Fibroblast of skin of abdomen (primary cell): ENCODE measurements at places on chromosomes 16 and 17.
A peak's percentile ranks its signal among the peaks of the same experiment; 100 is the strongest.

DNA sequence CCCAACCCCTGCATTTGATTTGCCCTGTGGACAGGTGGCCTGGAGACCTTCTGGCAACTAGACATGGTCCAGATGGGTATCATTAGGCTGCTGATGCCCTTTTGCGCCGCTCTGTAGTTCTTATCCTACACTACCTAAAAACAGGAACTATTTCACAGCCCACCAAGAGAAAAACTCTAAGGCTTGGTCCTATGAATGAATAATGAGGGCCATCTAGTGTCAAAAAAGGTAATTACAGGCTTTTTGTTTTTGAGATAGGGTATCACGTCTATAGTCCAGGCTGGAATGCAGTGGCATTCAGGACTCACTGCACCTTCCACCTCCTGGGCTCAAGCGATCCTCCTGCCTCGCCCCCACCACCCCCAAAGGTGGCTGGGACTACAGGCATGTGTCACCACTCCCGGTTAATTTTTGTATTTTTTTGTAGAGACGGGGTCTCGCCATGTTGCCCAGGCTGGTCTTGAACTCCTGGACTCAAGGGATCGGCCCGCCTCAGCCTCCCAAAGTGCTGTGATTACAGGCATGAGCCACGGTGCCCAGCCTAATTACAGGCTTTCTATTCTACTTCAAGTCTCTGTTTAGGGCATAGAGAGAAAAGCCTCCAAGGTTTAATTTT is 20.9 kb downstream of the COIL start:
- peak; percentile 62 for DNase-seq

DNA sequence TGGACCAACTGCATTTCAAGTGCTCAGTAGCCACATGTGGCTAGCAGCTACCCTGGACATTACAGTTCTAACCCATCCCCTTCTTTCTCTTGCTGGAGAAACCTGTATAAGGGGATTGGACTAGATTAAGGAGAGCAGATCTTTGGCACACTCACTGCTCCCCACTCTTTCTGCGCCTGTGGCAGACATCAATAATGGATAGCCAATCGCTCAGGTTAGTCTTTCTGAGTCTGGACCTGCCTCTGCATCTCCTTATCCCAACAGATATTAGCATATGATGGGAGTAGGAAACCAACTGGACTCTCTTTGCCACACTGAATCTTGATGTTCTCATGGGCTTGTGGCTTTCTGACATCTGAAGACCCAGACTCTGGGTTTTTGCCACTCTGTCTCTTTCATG is 81.7 kb downstream of the IRX5 start:
- DNase-seq, result no peak

- no peak for DNase-seq
These were observed 441.1 kb upstream of the RBFOX1 start for GRCh38 chr16:6891496-6891895.

DNA sequence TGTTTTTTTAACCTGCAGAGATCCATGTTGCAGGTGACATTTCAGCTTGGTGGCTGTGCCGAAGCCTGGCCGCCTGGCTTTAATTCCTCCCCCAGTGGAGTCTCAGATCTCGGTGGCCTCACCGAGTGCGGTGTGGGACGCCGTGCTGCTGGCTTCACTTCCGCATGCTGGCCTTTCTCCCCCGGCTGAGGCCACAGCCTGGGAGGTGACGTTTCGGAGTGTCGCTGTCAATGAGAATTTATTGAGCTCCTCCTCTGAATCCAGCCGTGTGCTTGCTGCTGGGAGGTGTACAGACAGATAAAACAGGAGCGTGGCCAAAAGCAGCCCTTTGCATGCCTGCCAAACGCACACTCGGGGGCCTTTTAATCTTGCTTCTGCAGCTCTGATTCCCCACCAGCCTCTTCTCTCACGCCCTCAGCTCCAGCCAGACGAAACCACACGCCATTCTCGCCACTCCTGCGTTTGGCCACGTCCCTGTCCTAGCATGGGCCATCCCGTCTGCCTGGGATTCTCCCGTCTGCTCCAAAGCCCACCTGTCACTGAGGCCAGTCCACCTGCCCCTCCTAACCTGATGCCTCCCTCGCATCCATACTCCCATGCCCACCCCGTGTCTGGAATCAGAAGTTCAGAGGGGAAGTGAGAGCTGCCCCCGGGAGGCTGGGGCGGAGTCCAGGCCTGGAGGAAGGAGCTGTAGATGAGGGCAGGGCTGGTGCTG is 3.6 kb downstream of the GSE1 start:
- DNase-seq, result peak; percentile 22

GRCh38 chr16:88442727-88443576 is 10.1 kb upstream of the ZFPM1 start:
- DNase-seq, result peak; percentile 53

DNA sequence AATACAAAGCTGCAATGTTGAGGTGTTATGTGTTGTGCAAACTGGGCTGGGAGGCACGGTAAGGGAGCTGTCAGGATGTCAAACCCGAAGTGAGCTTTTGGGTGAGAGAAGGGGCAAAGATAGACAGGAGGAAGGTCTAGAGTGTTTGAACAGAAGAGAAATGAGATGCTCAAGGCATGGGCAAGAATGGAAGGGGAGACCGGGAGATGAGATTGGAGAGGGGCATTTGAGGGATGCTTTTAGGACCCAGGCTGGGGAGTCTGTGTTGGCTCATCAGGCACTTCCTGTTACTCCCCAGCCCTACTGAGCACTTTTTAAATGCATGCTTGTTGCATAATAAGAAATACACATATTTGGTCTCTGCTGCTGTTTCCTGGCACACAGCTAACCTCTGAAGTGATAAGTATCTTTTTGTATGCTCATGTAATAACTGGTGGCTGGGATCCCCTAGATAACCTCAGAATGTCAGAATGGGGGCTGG is 13.7 kb downstream of the UNC45B start:
- no peak for DNase-seq
